ENCODE measurements at places on chromosomes 5 and 9.

DNA sequence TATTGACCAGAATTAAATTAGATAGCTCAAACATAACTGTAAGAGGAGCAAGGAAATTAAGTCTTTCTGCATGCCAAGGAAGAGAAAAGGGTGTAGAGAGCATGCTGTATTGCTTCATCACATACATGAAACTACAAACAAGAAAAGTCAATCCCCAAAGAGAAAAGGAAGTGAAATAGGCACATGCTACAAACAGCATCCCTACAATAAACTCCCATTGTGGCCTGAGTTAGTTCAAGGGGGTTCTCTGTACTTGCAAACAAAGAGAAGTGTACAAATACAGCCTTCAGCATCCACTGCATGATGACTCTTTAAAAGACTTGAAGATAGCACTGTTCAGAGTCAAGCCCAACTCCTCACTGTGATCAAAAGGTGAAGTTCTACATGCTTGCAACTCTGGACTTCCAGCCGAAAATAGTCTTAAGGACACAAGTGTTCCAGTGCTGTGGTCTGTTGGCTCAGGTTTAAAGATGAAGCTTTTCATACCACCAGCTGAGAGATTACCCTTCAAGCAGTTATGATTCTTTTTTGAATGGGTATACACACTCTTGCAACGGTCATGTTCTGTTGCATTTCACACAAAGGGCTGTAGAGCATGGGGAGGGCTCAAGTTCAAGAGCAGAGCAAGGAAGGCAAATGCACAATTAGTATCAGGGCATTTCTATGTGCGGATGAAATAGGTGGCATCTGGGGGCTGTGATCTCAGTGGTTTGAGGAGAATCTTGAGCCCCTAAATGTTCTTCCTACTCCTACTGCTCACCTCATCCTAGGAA is 534.5 kb downstream of the EBF1 start:
- no peak for DNase-seq

DNA sequence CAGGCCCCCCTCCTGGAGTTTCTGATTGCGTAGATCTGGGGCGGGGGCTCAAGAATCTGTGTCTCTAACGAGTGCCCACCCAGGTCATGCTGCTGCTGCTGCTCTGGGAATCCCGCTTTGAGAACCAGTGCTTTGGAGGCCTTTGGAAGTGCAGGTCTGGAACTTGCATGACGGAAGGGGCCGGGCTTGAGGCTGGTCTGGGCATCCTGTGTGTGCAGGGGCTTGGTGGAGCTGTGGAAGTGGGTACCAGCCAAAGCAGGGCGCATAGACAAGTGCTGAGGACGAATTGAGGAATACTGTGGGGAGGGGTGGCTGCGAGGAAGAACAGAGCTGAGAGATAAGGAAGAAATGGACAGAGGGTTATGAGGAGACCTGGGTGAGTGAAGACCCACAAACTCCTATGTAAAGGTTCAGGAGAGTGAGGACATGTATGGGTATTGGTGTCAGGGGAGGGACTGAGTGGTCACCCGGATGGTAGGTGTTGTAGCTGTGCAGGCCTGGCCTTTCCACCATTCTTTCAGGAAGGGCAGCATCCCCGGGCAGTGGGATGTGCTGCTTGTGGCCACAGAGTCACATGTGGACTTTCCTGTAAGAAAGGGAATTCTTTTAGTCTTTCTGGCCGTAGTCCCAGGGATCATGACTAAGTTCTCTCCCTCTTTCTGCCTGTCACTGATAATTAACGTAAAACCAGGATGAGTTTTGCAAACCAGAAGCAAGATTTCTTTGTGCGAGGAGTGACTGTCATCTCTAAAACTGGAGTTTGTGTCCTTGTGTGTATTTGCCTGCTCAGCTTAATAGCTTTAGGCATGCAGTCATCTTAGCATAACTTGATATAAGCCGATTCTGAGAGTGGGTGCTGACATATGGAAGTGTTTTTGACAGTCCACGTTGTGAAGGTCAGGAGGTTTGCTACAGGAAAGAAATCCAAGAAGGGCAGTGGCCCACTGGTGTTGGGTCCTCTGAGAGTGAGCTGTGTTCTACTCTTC is 43.3 kb upstream of the TJP2 start:
- no peak for DNase-seq

DNA sequence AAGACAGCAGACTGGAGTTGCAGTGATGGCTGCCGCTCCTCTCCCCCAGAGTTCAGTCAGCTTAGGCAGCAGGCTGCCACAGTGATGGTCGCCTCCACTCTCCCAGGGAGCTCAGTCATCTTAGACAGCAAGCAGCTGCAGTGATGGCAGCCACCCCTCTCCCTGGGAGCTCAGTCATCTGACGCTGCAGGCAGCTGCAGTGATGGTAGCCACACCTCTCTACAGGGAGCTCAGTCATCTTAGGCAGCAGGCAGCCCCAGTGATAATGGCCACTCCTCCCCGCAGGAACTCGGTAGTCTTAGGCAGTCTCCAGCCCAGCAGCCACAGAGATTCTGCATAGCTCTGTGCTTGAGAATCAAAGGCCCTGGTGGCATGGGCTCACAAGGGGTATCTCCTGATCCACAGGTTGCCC is 582.7 kb downstream of the DTWD2 start:
- no peak for DNase-seq

- peak; percentile 2 for DNase-seq
Measured at GRCh38 chr9:114034661-114035062, 43.4 kb downstream of the AMBP start.

DNA sequence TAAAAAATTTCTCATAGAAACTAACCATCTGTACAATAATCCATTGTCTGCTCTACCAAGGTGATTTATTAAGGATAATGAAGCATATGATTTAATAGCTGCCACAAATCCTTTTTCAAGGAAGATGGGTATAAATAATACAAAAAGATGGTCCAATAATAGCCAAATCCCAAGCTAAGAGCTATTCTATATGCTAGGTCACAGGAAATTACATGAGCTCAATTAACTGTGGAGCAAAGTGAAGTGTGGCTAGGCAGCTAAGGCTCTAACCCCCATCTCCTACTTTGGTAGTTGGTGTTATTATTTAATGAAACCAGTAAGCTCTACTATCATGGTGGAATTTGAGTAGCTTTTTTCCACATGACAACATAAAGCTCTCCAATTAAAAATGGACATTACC is 1045.0 kb upstream of the DMAC1 start:
- no peak for DNase-seq

GRCh38 chr9:76379494-76379893 is 14.7 kb downstream of the RFK start:
- peak; percentile 88 for DNase-seq

DNA sequence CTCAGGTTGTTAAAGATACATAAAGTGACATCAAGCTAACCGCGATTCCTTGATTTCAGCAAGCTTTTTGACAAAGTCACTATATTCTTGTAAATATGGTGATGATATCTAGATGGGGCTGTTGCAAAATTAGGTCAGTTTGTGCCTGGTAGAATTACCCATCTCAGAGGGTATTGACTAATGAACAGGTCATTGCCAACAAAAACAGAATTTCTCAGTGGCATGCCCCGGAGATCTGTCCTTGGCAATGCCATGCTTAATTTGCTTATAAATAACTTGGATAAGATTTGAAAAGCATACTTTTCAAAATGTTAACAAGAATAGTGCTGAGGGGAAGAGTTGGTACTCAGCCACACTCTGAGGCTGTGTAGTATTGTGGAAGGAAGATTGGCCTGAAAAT is 783.3 kb upstream of the SEMA6A start:
- no peak for DNase-seq

GRCh38 chr5:122494109-122494508 is 182.1 kb downstream of the SNCAIP start:
- no peak for DNase-seq

DNA sequence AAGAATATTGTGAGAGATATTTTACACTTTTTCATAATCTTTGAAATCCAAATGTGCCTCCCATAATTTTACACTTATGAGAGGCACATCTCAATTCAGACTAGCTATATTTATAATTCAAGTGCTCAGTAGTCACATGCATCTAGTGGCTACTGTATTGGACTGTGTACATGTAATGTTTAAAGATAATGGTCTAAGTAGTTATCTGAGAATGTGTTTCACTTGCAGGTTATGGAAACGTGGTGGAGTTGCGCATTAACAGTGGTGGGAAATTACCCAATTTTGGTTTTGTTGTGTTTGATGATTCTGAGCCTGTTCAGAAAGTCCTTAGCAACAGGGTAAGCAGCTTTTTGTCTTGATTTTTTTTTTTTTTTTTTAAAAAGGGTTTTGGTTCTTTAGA is 28.8 kb downstream of the G3BP1 start:
- DNase-seq: no peak

DNA sequence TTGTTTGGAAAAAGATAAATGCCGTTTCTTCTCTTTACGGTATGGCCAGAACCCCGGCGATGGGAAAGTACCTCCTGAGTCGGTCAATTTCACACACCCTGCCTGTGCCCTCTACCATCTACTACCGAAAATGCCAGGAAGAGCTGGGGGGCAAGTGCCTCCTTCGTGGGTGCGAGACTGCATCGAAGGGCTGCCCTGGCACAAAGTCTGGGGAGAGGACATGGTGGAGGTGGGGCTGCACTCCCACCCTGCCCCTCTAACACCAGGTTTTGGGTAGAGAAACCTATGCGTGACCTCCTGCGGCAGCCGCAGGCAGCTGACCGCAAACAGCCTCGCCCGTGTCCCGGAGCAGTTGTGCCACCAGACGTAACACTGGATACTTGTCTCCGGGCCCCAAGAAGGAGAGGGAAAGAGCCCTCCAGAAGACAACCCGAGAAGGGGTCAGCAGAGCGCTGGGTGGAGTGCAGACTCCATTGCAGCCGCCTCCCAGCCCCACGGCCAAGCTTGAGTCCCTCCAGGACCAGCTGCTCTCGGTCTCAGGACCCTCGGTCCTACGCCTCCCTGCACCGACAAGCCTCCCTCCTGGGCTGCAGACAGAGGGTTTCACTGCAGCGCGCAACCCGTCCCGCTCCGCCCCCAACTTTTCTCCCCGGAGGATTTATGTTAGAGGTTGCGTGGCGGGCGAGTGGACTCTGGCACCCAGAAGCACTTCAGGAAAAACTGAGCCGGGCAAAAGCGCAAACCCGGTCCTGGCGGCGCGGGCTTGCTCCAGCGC is 823 bp upstream of the PRDM6 start:
- no peak for DNase-seq

DNA sequence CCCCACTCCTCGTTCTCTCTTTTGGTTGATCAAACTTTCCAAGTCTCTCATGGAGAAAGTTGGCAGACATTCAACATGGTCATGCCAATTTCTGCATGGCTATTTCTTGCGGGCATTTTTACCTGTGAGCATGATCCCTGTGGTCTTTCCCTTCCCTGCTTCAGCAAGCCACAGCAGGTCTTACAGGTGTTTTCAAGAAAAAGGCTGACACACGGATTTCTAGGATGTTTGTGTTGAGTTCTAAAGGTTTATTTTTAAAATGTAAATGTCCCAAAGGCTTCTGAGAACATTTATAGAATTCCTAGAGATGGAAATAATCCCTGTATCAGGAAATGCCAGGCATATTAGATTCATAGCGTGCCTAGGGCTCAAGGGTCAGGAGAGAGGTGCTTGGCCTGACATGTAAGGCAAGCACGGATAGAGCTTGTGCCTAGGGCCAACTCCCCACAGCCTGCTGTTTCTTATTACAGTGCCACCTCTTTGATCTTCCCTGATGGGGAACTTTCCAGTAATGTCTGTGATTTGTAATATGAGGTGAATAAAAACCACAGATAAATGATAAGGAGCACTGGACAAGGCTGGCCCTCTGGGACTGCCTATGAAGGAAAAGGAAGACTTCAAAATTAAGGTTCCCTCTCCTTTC is 79.8 kb downstream of the MUSK start:
- no peak for DNase-seq

GRCh38 chr5:105903069-105903468 is 1767.7 kb downstream of the EFNA5 start:
- no peak for DNase-seq

DNA sequence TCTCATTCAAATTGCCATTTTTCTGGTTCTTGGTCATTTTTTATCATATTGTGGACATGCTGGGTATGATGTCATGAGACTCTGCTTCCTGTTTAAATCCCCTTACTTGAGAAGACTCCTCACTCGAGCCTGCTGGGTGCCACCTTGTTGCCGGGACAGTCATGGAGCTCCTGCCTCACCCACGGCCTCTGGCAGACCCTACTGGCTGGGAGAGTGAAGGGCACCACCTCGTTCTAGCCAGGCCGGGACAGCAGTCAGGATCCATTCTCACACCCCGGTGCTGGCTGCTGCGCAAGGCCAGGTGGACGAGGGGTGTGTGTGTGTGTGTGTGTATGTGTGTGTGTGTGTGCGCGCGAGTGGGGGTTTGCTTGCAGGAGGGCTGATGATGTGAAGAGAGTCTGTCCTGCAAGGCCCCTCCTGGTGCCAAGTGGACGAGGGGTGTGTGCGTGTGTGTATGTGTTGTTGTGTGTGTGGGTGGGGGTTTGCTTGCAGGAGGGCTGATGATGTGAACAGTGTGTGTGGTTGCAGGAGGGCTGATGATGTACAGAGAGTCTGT is 4.4 kb downstream of the CEP72 start:
- DNase-seq: no peak

DNA sequence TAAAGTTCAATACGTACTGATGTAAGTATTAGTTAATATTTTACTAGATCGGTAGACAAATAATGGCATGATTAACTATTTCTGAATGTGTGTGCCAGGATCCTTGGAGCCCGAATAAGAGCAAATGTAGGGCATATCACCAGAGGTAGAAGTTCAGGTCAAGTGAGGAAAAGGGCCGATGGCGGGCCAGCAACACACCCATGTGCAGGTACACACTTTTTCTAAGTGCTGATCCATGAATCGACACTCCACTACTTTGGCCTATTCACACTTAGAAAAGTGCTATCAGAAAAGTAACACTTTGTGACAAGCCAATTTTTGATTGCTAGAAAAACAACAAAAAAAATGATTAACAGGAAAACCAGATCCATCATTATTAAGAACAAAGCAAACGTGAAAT is 150.3 kb downstream of the AUH start:
- DNase-seq: no peak

- no peak for DNase-seq
Measured at GRCh38 chr5:69498384-69498783, 5.8 kb downstream of the OCLN start.

DNA sequence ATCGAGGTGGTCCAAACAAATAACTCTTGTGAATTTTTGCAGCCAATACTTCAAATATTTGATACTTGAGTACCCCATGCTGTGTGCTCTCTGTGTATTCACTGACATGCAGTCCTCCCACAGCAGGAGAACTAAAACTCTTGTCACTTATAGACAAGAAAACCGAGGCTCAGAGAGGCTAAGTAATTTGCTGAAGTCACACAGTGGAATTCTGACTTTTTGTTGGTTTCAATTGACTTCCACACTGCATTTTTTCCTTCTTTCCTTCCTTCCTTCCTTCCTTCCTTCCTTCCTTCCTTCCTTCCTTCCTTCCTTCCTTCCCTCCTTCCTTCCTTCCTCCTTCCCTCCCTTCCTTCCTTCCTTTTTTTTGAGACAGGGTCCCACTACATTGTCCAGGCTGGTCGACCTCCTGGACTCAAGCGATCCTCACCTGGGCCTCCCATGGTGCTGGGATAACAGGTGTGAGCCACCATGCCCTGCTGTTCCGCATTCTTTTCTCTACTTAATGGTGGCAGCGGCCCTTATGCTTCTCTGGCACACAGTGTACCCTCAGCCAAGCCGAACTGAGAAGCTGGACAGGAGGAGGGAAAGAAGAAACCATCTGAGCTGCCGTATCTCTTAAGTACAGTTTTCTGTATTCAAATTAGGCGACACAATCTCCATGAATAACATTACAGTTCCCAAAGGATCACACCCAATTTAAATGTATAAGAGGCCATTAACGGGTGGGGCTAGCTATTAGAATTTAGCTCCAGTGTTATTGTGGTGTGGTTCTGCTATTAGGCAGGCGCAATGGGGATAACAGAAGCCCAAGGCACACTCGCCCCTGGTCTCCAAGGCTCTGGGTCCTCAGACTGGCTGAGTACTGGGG is 38.4 kb upstream of the GRHPR start:
- no peak for DNase-seq

Measured in NCI-H1092 treated with DMSO at 0.1 percent for 48 hours (cell line).